ENCODE measurements at places on chromosomes 7 and 10. TPM values are rescaled to one million over a fixed set of nuclear protein-coding genes. Genes with fewer than 3 reads are reported as not detected.

DNA sequence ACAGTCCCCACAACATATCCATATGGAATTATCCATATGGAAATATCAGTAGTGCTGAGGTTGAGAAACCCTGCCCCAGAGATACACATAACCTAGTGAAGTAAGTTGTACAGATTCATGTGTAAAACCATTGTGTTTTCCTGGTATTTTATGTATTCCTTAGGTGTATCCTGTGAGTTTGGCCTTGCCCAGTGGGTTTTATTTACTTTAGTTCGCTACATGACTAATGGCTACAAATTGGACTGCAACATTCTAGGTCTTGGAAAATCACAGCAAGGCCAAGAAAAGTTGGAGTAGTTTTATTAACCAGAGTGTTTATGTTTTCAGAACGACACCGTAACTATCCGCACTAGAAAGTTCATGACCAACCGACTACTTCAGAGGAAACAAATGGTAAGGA is 1.4 kb downstream of the RPS24 start:
- DNase-seq = no peak

GRCh38 chr7:81630600-81630999 is 139.2 kb downstream of the HGF start:
- no peak for DNase-seq

- DNase-seq = no peak
These were observed 456.7 kb downstream of the LRMDA start for GRCh38 chr10:75887992-75888680.

DNA sequence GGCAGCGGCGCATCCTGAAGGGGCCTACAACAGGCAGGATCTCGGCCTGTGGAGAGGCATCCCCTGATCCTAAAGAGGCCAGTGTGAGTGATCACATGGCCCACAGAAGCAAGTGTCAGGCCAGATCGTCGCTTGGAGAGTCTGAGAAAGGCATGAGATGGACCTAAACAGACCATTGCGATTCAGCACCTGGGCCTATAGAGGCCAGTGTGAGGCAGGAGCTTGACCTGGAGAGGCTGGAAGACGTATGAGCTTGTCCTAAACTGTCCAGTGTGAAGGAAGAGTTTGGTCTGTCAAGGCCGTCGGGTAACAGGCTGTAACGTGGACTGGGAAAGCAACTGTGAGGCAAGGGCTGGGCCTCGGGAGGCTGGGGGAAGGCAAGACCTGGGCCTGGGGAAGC is 172.6 kb downstream of the TPST1 start:
- no peak for DNase-seq

DNA sequence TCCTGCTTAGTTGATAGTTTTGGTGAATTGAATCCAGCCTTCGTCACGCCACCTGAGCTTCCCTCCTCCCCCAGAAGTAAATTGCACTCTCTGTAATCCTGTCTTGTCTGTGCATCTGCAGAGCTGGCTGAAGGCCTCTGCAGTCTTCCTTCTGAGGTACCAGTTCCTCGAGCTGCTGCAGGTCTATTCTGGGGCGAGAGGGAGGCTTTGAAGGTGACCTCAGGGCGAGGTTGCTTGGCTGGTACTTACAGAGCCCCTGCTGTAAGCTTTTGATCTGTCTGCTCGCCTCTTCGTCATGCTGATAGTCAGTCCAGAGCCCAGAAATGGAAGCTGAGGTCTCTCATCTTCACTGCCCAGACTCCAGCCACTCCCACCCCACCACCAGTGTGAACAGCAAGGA is 513.6 kb upstream of the FOXK1 start:
- DNase-seq = no peak

GRCh38 chr10:75272896-75273295 is 37.1 kb upstream of the COMTD1 start:
- peak; percentile 30 for DNase-seq

DNA sequence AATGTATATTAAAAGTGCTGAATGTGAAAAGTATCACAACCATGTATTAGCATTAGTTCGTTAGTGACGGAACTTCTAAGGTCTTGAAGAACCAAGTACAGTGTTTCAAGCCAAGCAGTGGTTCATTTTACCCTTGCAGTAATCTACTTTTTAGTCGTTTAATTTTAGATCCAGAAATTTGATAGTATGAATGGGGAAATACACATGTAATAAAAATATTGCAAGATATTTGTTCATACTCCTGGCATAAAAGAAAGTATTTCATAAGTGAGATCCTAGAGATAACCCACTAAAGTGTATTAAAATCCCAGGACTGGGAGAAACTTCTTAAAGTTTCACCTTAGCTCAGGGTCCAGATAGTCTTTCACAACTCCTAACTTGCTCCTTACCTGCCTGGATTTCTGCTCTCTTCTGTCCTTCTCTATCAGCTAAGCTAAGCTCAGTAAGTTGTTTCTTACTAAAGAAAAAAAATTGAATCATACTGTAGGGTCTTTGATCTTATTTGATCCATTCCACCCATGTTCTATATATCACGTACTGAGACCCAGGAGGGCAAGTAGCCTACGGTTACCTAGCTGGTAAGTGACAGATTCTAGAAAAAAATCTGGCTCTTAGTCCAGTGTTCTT is 1.5 kb downstream of the BCAP29 start:
- no peak for DNase-seq

The METTL27 gene
- total RNA-seq = 71.8 TPM

The SPDYE5 gene
- total RNA-seq = not detected

The PSD gene
- total RNA-seq = 0.78 TPM

DNA sequence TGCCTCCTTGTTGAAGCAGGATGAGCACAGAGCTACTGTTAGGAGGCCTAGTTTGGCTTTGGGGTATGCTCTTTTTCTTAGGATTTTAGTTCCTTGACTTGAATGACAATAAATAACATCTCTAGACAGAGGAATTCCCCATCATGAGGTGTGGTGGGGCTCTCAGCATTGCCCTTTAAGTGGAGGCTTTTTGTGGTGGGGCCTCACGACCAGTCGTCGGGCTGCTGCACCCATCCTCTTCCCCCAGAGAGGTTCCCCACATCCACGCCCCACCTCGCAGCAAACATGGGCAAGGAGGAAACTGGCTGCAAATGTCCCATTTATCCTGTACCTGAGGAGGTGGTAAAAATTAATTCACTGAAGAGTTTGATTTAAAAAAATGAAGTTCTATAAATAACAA is 36.1 kb upstream of the TARP start:
- DNase-seq = no peak

DNA sequence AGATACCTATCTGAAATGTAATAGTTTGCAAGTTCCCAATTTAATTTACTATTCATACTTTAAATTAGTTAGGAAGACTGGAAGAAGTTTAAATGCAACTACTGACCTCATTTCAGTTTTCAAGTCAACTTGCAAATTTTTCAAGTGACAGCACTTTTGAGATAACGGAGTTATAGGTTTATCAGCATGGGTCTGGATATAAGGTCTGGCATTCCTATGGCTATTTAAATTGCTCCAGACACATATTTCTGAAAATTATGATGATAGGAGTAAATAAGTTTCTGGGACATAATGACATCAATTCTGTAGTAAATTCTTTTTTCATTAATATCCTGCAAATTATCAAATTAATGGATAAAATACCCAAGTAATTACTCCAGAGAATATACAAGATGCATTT is 251.9 kb downstream of the PRKG1 start:
- no peak for DNase-seq

Measured in Caki2 (cell line).